Effector memory CD8-positive, alpha-beta T cell (primary cell): ENCODE measurements at places on chromosomes 5 and 9.

DNA sequence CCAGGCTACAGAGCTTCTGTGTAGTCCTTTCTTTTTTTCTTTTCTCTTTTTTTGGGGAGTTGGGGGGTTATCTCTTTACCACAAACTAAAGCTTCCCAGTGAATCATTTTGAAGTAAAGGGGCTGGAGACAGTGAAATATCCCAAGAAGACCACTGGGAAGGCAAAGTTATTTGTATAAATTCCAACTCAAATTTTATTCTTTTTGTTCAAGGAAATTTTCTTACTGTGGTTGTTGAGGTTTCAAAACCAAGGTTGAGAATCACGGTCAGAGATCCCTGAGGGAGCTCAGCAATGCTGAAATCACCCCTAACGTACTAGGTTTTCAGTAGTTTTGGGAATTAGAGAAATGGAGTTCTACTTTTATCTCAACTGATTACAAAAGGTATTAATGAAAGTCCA, 175.7 kb downstream of the ARHGEF28 start:
- DNase-seq, result no peak

DNA sequence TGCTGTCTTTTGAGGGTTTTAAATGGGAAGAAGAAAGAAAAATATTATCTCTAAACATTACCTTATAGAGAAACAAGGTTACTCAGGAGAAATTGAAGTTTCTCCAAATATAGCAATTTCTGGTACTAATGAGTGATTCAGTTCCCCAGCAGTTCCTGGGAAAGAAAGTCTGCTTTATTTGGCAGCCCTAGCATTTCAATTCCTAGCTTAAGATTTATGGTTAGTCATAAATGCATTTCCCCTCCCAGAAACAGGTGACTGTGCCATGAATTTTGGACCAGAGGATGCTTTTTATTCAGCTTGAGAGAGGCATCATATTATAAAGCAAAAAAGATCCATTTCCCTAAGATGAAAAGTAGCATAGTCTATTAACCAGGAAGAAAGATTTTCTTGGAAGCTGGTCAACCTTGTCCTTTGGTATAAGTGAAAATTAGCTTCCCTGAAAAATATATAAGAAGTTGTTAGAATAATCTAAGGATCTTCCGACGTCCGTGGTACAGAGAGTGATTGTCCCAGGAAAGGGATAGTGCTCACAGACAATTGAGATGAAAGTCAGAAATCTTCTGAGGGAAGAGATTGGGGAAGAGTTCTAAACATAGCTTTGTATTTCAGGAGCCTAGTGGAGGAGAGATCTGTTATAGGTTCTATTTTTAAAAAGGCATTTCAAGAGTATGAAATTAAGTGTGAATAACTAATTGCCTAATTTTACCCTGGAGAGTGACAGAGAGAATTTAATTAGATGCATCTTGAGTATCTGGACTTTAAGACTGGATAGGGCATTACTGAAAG, 164.9 kb downstream of the ESM1 start:
- no peak for DNase-seq

GRCh38 chr9:3436629-3437420, 89.0 kb downstream of the RFX3 start:
- DNase-seq, result no peak

DNA sequence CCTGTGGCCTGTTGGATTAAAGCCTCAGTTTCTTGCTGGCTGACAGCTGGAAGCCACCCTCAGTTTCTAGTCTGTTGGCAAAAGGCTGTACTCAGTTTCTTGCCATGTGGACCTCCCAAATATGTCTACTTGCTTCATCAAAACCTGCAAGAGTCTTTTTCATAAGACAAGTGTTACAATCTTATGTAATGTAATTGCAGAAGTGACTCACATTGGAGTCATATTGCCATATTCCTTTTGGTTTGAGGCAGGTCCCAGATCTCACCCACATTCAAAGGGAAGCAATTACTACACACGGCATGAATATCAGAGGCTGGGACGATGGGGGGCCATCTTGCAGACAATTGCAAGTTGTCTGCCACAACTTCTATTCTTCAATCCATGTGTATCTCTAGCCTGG, 286.7 kb upstream of the IL12B start:
- no peak for DNase-seq

- DNase-seq, result no peak
Measured at GRCh38 chr5:15695215-15695731, 195.3 kb downstream of the FBXL7 start.
